ENCODE measurements at places on chromosomes 2 and 18. TPM values are rescaled to one million over a fixed set of nuclear protein-coding genes. Genes with fewer than 3 reads are reported as not detected.

- DNase-seq = no peak
Measured at GRCh38 chr18:65761636-65762295, 11.0 kb downstream of the CDH7 start.

DNA sequence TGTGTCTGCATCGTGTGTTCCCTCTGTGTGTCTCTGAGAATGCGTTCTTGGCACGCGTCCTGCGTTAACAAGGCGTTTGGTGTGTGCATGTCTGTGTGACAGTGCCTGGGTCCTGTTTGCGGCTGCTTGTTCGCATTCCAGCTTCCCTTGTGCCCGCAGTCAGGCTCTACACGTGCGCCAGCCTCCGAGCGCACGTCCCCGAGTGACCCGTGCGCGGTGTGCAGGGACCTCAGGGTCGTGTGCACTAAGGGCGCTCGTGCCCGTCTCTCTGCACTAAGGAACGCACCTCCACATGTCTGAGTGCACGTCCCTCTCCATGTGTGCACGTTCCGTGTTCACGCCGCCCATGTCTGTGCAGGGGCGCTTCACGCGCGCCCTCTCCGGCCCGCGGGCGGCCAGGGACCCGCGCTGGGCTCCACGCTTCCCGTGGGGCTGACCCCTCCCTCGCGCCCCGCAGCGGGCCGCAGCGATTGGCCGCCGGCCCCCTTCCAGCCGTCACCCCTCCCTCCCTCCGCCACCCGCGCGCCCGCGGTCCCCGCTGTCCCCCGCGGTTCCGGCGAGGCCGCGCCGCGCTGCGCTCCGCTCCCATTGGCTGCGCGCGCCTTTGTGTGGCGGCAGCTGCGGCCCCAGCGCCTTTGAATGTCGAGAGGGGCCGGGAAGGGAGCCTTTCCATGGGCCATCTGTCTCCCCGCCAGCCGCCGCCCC lies 229.4 kb downstream of the HAUS1 start:
- no peak for DNase-seq

NLRC4 gene
- 0.67 TPM for polyA plus RNA-seq

- no peak for DNase-seq
Measured at GRCh38 chr2:164850235-164850634, 8.6 kb upstream of the COBLL1 start.

EIF5B gene
- 28.9 TPM for polyA plus RNA-seq

DNA sequence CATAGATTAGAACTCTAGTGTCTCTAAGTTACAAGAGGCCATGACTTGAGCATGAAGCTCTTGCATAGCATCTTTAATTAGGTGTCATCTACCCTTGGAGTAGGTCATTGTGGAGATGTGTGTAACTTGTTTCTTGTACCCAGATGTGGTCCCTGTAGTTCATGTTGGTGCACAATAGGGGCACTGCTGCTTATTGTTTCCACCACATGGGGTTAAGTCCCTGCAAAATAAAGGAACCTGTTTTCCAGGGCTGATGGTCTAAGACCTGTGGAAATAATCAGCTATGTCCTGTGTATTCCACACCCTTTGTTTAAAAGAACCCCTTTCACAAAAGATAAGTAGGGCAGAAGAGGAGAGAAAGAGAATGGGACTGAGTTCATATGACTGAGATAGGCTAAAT lies 28.6 kb downstream of the ASXL3 start:
- no peak for DNase-seq

DNA sequence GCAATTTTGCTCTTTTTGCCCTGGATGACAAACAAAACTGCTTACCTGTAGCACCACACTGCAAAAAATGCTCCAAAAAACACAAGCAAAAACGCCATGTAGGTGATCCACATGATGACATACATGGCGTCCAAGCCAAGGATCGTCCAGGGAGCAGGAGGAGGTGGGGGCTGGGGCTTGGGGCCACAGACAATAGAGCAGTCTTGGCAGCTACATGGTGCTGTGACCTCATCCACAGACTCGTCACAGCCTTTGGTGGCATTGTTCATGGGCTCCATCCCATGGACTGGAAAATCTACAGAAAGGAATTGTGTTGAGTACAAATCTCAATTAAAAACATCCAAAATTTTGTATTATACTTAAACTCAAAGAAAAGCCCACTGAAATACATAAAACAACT lies 26.1 kb downstream of the NPC1 start:
- DNase-seq = no peak

GRCh38 chr2:26577442-26578112 lies 63.6 kb downstream of the CIB4 start:
- no peak for DNase-seq

GRCh38 chr2:162125138-162125537 lies 26.9 kb downstream of the GCG start:
- no peak for DNase-seq

MYCN gene
- 0.35 TPM for polyA plus RNA-seq

AGBL5 gene
- 31.0 TPM for polyA plus RNA-seq

CXXC1 gene
- polyA plus RNA-seq = 73.9 TPM

DARS1 gene
- 70.8 TPM for polyA plus RNA-seq

DNA sequence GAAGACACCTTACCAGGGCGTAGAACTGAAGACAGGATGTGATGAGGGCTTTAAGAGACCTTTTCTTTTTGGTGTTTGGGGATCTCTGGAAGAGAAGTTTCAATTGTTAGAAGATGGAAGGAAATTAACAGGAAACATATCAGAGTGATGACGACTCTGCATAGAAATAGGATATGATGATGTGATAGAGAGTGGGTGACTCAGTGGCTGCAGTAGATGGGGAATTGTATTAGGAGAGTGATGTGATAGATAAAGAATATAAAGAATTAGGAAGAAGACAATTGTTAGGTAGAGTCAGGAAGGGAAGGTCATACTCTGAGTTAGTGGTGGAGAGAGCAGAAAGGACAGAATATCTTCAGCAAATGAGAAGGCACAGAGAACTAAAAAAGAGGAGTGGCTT lies 593.9 kb downstream of the NYAP2 start:
- DNase-seq = no peak

CYRIA gene
- 7.9 TPM for polyA plus RNA-seq

RAB12 gene
- 52.0 TPM for polyA plus RNA-seq

- DNase-seq = no peak
Measured at GRCh38 chr2:150572961-150573395, 85.5 kb upstream of the RND3 start.

- DNase-seq = no peak
Measured at GRCh38 chr2:202815548-202816360, 55.8 kb downstream of the ICA1L start.
